Bronchial epithelial cell (primary cell): ENCODE measurements at places on chromosomes 12 and 14. TPM values are rescaled to one million over a fixed set of nuclear protein-coding genes. Genes with fewer than 3 reads are reported as not detected.

EXOC5 gene
- total RNA-seq = 28.0 and 35.0 TPM in 2 replicates

- no peak for DNase-seq
Measured at GRCh38 chr12:113104953-113105510, 30.5 kb downstream of the RASAL1 start.

GRCh38 chr14:37597538-37597913, 2.1 kb downstream of the TTC6 start:
- peak; percentile 59 for DNase-seq

DNA sequence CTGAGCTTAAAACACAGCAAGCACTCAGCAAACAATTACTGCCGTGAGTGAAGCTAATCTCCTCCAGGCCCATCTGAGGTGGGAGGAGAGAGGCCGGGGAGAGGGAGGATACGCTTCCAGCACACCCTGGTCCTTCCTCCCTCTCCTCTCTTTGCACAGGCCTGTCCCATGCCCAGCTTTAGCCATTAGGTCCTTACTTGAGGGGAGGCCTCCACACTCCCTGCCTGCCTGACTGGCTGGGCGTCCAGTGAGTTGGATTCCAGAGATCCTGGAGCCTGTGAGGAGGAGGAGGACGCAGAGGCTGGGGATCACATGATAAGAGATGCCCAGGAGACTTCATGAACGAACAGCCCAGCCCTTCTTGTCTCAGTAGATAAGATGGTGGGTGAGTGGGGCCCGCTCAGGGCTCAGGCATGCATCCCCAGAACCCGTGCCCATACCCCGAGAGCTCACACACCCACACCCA, 65.1 kb upstream of the NCOR2 start:
- DNase-seq = no peak

SMIM41 gene
- 0.13 and 0.26 TPM in 2 replicates for total RNA-seq

DNA sequence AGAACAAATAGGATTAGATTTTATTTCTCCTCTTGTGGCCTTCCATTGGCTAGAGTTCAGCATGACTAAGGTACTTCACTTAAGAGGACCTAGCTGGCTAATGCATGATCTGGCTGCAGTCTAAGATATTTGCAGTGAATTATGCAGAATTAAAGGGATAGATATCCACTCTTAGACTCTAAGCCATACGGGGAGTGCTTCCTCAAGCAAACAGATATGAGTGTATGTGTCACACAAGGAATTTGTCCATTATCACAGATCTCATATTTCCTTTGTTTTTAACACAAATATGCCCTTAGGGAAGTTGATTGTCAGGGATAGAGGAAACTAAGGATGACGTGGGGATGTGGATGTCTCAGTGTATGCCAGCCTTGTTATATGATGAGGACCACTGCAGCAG, 88.1 kb upstream of the DHRS4 start:
- DNase-seq = peak; percentile 23

- DNase-seq = no peak
Measured at GRCh38 chr12:132117558-132117875, 26.6 kb downstream of the DDX51 start.

- no peak for DNase-seq
Measured at GRCh38 chr14:38900887-38901286, 202.1 kb downstream of the SEC23A start.

GRCh38 chr12:122100568-122100967, 22.0 kb downstream of the MLXIP start:
- DNase-seq = no peak

DNA sequence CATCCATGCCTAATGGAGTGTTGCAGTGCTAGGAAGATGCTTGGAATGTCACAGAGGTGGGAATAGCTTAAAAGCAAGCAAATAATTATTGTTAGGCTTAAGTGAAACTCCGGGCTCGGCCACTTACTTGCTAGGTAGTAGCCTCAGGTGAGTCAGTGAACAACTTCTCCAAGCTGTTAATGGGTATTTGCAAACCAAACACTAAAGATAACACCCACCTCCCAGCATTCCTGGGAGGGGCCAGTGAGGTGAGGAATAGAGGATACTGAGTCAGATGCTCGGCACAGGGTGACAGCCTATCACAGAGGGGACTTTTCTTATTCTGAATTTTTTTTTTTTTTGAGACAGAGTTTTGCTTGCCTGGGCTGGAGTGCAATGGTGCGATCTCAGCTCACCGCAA, 151.2 kb upstream of the RFLNA start:
- DNase-seq = peak; percentile 51

SYCP3 gene
- under 0.01 and 0.13 TPM in 2 replicates for total RNA-seq

POTEG gene
- total RNA-seq = not detected in 2 replicates

FOXA1 gene
- 4.9 and 5.3 TPM in 2 replicates for total RNA-seq
